ENCODE measurements at places on chromosomes 6 and 20.

DNA sequence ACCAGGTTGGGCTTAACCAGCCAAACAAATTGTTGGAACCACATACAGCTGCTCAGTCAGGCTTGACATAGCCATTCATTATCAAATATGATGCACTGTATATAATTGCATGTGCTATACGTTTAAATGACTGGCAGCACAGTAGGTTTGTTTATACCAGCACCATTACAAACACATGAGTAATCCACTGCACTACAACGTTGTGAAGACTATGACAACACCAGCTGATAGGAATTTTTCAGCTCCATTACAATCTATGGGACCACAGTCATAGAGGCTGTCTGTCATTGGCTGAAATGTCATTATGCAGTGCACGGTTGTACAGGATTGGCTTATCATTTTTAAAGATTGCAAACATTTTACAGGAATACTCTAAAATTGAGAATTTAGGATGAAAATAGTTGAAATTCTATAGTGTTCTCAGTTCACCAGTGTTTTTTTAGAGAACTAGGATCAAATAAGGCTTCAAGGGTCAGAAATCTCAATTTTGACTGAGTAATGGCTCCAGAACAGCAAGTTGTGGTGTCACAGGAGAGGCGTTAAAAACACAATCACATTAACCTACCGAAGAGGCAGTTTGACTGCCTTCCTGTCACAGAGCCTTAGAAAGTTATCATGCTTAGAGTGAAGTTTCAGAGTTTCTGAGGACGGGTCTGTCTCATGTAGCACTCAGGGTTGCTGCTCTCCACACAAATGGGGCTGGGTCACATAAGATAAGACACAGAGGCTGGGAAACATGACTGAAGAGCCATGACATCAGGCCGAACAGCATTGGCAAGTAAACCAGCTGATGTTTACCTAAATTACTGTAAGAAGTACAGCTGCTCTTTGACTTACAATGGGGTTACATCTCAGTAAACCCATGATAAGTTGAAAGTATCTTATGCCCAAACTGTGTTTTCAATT is 60.7 kb upstream of the SMLR1 start:
- no peak for DNase-seq

GRCh38 chr6:28673417-28673786 is 147.7 kb downstream of the GPX5 start:
- DNase-seq = no peak

- DNase-seq = no peak
These were observed 97.9 kb upstream of the NEDD9 start for GRCh38 chr6:11330413-11330760.

DNA sequence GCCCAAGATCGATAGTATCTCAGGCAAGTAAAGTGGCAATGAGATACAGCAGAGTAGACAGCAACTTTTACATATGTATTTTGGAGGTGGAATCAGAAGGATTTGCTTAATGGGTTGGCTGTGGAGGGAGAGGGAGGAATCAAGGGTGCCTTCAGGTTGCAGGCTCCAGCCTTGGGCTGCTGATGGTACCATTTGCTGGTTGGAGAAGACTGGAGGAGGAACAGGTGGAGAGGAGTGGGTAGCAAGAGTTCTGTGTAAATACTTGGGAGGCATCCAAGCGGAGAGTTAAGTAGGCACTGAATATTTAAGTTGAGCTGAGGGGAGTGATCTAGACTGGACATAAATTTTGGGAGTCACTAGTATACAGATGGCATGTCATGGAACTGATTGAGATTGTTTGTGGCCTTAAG is 5.2 kb downstream of the BICRAL start:
- DNase-seq = no peak

Data from AG09309 (cell line).